Caco-2 (cell line): ENCODE measurements at places on chromosomes 12 and 14. TPM values are rescaled to one million over a fixed set of nuclear protein-coding genes. Genes with fewer than 3 reads are reported as not detected.
A peak's percentile ranks its signal among the peaks of the same experiment; 100 is the strongest.

GRCh38 chr12:81596558-81596957 lies 162.6 kb downstream of the PPFIA2 start:
- H3K36me3 ChIP-seq: no peaks in the 10 kb centered on the region
- H3K4me1 ChIP-seq: no peaks in the 10 kb centered on the region

- H3K36me3 ChIP-seq: no peaks in the 10 kb centered on the region
- H3K27me3 ChIP-seq: no peaks in the 10 kb centered on the region
- H3K27ac ChIP-seq: no peak overlapping the region
- no peak overlapping the region for H3K4me3 ChIP-seq
These were observed 59.8 kb upstream of the MDM1 start for GRCh38 chr12:68391937-68392336.

GRCh38 chr14:101937926-101938767 lies 26.2 kb upstream of the DYNC1H1 start:
- H3K36me3 ChIP-seq: no peaks in the 10 kb centered on the region
- no peak overlapping the region for H3K4me3 ChIP-seq
- no peaks in the 10 kb centered on the region for H3K27me3 ChIP-seq
- H3K27ac ChIP-seq: no peak overlapping the region

- H3K36me3 ChIP-seq: peaks cover 8% of the 10 kb centered on the region
- DNase-seq: peak; percentile 93
- H3K4me1 ChIP-seq: peaks cover 43% of the 10 kb centered on the region
- no peaks in the 10 kb centered on the region for H3K27me3 ChIP-seq
These were observed 35.3 kb downstream of the CD9 start for GRCh38 chr12:6235499-6235898.

- no peaks in the 10 kb centered on the region for H3K36me3 ChIP-seq
- H3K4me1 ChIP-seq: peaks cover 19% of the 10 kb centered on the region
- H3K27me3 ChIP-seq: no peaks in the 10 kb centered on the region
- H3K4me3 ChIP-seq: no peak overlapping the region
These were observed 244.9 kb upstream of the LRIG3 start for GRCh38 chr12:59164991-59165718.

DNA sequence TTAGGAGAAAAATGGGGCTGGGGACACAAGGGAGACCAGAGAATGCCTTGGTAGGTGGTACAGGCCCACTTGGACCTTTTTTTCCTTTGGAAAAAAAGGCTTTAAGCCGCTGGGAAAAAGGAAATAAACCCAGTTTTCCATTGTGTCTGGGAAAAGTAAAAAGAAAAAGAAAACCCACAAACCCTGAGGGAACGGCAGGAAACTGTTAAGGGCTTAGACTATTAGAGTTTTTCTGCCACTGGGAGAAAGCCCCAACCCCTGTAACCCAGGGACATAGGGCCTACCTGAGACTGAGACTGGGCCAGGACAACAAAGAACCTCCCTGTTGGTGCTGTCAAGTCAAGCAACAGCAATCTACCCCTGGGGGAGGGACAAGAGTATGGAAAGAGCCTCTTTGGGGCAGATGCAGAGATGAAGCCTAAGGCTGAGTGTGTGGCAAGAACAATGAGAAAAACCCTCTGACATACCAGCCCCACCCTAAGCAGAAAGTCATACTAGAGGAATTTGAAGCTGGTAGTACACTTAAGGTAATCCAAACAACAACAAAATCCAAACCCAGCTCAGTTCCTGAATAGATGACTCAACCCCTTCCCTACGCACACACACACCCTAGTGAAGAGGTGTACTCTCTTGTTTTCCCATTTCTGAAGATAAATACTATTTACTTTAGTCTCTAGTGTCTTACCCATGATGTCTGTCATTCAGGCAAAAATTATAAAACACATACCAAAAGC lies 22.8 kb downstream of the ATF1 start:
- peak overlapping the region; percentile 98 for H3K27ac ChIP-seq
- no peak overlapping the region for H3K4me3 ChIP-seq
- DNase-seq: peak; percentile 83
- H3K4me1 ChIP-seq: peaks cover 32% of the 10 kb centered on the region
- no peaks in the 10 kb centered on the region for H3K36me3 ChIP-seq

GRCh38 chr14:87131879-87132278 lies 861.1 kb downstream of the GALC start:
- H3K27me3 ChIP-seq: no peaks in the 10 kb centered on the region
- H3K36me3 ChIP-seq: no peaks in the 10 kb centered on the region
- no peak overlapping the region for H3K4me3 ChIP-seq
- no peak overlapping the region for H3K27ac ChIP-seq
- DNase-seq: no peak

DNA sequence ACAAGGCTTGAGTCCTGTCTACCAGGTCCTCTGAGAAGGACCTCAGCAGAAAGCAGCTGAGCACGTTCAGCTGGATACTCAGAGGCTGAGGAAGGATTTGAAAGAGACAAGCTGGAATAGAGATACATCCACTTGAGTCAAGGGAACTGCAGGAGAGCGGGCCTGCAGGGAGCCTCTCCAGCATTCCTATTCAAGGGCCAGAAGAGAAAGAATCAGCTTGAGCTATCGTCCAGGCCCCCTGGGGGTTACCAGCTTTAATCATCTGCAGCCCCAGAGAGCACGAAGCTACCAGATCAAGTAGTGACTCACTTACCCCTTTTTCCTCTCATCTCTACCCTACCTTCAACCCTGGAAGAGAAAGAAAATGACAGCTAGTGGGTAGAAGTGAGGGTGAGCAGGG lies 80.9 kb downstream of the NDUFA12 start:
- H3K4me1 ChIP-seq: no peaks in the 10 kb centered on the region
- no peaks in the 10 kb centered on the region for H3K36me3 ChIP-seq
- no peak overlapping the region for H3K4me3 ChIP-seq
- no peak for DNase-seq

The AACS gene
- total RNA-seq: 31.3 and 31.8 TPM in 2 replicates

The PLD4 gene
- total RNA-seq: not detected in 2 replicates

- no peaks in the 10 kb centered on the region for H3K27me3 ChIP-seq
- no peaks in the 10 kb centered on the region for H3K36me3 ChIP-seq
- H3K4me1 ChIP-seq: no peaks in the 10 kb centered on the region
- no peak for DNase-seq
- H3K4me3 ChIP-seq: no peak overlapping the region
- no peak overlapping the region for H3K27ac ChIP-seq
These were observed 4.6 kb upstream of the NGB start for GRCh38 chr14:77275601-77276017.

DNA sequence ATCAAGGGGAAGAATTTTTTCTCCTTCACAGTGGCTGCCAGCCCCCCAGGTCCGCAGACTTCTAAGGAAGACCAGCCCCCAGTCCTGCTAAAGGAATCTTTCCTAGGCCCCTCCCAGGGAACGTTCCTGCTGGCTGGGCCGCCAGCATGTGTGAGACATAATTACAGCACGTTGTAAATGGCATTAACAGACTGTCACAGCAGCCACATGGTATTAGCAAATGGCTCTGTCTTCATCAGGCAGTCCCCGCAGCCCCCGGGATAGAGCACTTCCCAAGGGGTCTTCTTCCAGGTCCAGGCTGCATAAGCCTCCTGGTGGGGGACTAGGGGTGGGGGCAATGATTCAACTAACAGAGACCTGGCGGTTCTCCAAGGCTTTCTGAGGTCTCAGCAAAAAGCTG lies 34.9 kb upstream of the FAM222A start:
- no peak for DNase-seq
- H3K27me3 ChIP-seq: no peaks in the 10 kb centered on the region
- H3K4me1 ChIP-seq: 0 out of 2 replicates have a peak, but pooled peaks cover 9% of the 10 kb centered on the region
- H3K36me3 ChIP-seq: no peaks in the 10 kb centered on the region
- no peak overlapping the region for H3K27ac ChIP-seq
- no peak overlapping the region for H3K4me3 ChIP-seq

- H3K27ac ChIP-seq: no peak overlapping the region
- no peak overlapping the region for H3K4me3 ChIP-seq
- DNase-seq: no peak
- H3K36me3 ChIP-seq: no peaks in the 10 kb centered on the region
These were observed 663 bp upstream of the LIN7A start for GRCh38 chr12:80938397-80938796.

DNA sequence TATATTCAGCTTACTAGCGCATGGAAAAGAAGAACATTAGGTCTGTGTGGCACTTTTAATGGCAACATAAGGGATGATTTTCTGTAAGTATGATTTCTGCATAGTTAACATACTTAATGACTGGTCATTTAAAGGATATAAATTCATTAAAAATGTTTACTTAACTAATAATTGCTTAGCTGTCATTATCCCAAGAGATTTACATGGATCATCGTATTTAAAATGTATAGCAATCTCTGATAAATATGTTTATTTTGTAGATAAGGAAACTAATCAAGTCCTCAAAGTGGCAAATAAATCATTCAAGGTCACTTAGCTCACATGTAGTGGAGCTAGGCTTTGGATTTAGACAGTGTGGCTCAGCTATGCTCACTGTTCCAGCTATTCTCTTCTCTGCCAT lies 158.6 kb downstream of the OTOGL start:
- no peaks in the 10 kb centered on the region for H3K4me1 ChIP-seq
- H3K27me3 ChIP-seq: no peaks in the 10 kb centered on the region
- no peaks in the 10 kb centered on the region for H3K36me3 ChIP-seq
- H3K4me3 ChIP-seq: no peak overlapping the region
- DNase-seq: no peak

- no peaks in the 10 kb centered on the region for H3K4me1 ChIP-seq
- no peaks in the 10 kb centered on the region for H3K36me3 ChIP-seq
- no peak overlapping the region for H3K4me3 ChIP-seq
- no peaks in the 10 kb centered on the region for H3K27me3 ChIP-seq
- DNase-seq: no peak
- H3K27ac ChIP-seq: no peak overlapping the region
These were observed 58.3 kb downstream of the CEP83 start for GRCh38 chr12:94401326-94401725.

DNA sequence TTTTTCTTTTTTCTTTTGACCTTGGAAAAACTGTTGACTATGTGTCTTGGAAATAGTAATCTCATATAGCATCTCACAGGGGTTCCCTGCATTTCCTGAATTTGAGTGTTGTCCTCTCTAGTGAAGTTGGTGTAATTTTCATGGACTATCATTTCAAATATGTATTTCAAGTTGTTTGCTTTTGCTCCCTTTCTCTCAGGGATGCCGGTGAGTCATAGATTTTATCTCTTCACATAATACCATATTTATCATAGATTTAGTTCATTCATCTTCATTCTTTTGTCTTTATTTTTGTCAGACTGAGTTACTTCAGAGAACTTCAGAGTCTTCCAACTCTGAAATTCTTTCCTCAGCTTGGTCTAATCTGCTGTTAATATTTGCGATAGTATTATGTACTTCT lies 1320.6 kb downstream of the LRFN5 start:
- DNase-seq: no peak
- H3K27me3 ChIP-seq: no peaks in the 10 kb centered on the region
- H3K4me1 ChIP-seq: no peaks in the 10 kb centered on the region
- H3K4me3 ChIP-seq: no peak overlapping the region

DNA sequence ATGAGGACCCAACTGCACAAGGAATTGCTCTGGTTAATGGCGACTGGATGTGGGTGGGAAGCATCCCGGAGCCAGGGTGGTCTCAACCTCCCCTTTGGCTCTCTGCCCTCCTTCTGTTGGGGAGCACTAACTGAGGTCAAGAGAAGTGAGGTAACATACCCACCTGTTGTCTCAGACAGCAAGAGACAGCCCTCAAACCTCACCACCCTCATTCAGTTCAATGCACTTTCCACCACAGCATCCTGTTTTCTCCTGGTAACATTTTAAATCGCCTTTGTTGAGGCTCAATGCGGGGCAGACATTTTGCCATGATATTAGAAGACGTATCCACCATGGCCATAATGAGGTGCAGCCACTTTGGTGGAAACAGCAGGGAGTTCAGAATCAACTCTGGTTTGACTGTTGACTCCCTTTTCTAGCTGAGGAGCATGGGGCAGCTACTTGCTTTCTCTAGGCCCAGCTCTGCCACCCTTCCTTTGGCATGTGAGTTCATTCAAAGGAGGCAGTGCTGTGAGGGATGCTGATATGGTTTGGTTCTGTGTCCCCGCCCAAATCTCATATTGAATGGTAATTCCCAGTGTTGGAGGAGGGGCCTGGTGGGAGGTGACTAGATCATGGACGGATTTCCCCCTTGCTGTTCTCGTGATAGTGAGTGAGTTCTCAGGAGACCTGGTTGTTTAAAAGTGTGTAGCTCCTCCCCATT lies 338.6 kb downstream of the PCNX1 start:
- H3K4me1 ChIP-seq: peaks cover 24% of the 10 kb centered on the region
- no peak overlapping the region for H3K4me3 ChIP-seq
- no peaks in the 10 kb centered on the region for H3K27me3 ChIP-seq
- H3K27ac ChIP-seq: no peak overlapping the region
- H3K36me3 ChIP-seq: no peaks in the 10 kb centered on the region

DNA sequence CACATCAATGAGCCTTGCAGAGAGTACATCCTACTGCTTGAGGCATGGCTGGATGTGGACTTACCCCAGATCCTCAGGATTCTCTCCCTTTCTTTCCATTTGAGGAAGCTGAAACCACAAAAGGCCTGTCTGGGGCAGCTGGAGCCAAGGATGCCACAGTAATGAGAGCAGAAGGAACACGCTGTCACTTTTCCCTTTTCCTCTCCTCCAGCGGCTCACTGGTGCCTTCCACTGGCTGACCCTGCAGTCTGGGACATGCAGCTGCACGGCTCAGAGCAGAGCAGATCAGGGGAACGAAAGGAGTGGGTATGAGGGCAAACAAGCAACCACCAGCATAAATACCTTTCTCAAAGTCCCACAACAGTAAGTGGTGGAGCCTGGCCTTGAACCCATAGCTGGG lies 78.2 kb downstream of the GAS2L3 start:
- H3K27me3 ChIP-seq: no peaks in the 10 kb centered on the region
- H3K4me1 ChIP-seq: no peaks in the 10 kb centered on the region
- no peak for DNase-seq
- H3K4me3 ChIP-seq: no peak overlapping the region
- no peak overlapping the region for H3K27ac ChIP-seq

- no peak overlapping the region for H3K27ac ChIP-seq
- DNase-seq: no peak
- no peaks in the 10 kb centered on the region for H3K4me1 ChIP-seq
- H3K27me3 ChIP-seq: no peaks in the 10 kb centered on the region
These were observed 15.5 kb downstream of the DCAF5 start for GRCh38 chr14:69137416-69137815.

The KERA gene
- not detected in 2 replicates for total RNA-seq

The CD4 gene
- total RNA-seq: not detected in 2 replicates
